SK-N-SH (cell line): ENCODE measurements at places on chromosomes 1 and 21. TPM values are rescaled to one million over a fixed set of nuclear protein-coding genes. Genes with fewer than 3 reads are reported as not detected.

The HTR6 gene
- 0.05 and 0.10 TPM in 2 replicates for polyA plus RNA-seq

The TMEM200B gene
- 1.5 and 2.0 TPM in 2 replicates for polyA plus RNA-seq

The NBPF20 gene
- 2.0 and 2.2 TPM in 2 replicates for polyA plus RNA-seq

The BMP8B gene
- 0.07 and 0.16 TPM in 2 replicates for polyA plus RNA-seq

The NR1I3 gene
- not detected in 2 replicates for polyA plus RNA-seq
